ENCODE measurements at places on chromosomes 13 and 19. TPM values are rescaled to one million over a fixed set of nuclear protein-coding genes. Genes with fewer than 3 reads are reported as not detected.

The KIR2DL1 gene
- not detected for total RNA-seq

DNA sequence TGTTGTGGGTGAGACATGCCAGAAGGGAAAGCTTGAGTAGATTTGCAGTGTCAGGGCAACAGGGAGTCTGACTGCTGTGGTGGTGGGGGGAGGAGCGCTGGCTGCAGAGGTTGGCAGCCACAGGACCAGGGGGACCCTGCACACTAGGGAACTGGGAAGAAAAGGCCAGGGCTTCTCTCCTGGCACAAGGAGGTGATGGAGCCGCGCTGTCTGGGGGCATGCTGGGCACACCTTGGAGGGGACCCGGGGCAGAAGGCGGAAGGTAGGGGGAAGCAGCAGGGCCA is 13.9 kb upstream of the EPHX3 start:
- H3K36me3 ChIP-seq, result peaks cover 29% of the 10 kb centered on the region
- no peak overlapping the region for H3K4me3 ChIP-seq
- no peak overlapping the region for H3K27ac ChIP-seq
- DNase-seq, result no peak
- no peaks in the 10 kb centered on the region for H3K4me1 ChIP-seq

DNA sequence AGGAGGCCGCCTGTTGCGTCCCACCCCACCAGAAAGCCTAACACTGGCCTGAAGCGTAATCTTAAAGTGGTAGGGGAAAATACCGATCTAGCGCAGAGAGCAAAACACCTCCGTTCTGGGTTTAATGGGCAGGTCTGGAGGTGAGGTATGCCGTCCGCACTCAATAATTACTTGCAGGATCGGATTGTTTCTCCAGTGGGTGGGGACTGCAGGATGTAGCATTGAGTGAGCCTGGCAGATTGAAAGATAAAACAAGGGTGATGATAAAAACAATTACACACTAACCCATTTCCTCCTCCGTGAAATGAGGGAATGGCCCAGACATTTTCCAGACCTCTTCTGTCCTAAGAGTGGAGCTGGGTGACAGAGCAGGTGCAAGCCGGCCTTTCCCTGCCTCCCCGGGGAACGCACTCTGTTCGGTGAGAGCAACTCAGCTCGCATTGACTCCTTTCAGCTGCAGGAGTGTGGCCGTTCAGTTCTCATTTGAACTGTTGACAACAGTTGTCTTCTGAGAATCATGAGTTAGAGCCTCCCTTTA is 110.2 kb upstream of the DOCK9 start:
- peaks cover 1% of the 10 kb centered on the region for H3K27me3 ChIP-seq
- H3K36me3 ChIP-seq, result peaks cover 4% of the 10 kb centered on the region
- peak overlapping the region; percentile 99 for H3K27ac ChIP-seq
- peak; percentile 83 for DNase-seq
- H3K4me3 ChIP-seq, result peak overlapping the region; percentile 97

GRCh38 chr13:36454987-36455386 is 22.7 kb downstream of the CCNA1 start:
- peaks cover 18% of the 10 kb centered on the region for H3K27me3 ChIP-seq
- peaks cover 4% of the 10 kb centered on the region for H3K4me1 ChIP-seq
- H3K36me3 ChIP-seq, result no peaks in the 10 kb centered on the region

DNA sequence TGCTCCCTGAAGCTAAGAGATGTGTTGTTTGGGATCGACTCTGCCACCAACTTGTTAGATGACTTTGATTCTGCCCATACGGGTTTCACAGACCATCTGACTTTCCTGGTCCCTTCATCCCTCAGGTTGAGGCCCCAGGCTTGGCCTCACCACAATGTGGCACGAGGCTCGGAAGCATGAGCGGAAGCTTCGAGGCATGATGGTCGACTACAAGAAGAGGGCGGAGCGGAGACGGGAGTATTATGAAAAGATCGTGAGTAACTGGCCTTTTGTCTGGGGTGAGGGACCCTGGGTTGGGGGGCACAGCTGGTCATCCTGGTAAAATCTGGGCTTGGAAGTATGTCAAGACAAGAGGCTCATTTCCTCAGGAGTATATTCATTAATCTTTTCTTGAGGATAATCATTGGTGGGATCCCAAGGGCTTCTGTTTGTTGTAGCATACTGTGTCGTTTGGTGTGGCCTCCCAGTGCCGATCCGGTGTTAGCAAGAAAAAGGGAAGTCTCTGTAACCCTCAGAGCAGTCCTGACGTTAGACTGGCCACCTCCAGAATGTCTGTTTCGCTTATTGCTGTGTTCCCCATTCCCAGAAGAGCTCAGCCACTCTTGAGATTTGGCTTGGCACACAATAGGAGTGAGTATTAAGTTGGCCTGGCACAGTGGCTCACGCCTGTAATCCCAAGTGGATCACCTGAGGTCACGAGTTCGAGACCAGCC is 1.4 kb downstream of the CLASRP start:
- H3K27me3 ChIP-seq, result no peaks in the 10 kb centered on the region
- peak overlapping the region; percentile 95 for H3K27ac ChIP-seq
- peaks cover 27% of the 10 kb centered on the region for H3K4me1 ChIP-seq
- peaks cover 60% of the 10 kb centered on the region for H3K36me3 ChIP-seq

DNA sequence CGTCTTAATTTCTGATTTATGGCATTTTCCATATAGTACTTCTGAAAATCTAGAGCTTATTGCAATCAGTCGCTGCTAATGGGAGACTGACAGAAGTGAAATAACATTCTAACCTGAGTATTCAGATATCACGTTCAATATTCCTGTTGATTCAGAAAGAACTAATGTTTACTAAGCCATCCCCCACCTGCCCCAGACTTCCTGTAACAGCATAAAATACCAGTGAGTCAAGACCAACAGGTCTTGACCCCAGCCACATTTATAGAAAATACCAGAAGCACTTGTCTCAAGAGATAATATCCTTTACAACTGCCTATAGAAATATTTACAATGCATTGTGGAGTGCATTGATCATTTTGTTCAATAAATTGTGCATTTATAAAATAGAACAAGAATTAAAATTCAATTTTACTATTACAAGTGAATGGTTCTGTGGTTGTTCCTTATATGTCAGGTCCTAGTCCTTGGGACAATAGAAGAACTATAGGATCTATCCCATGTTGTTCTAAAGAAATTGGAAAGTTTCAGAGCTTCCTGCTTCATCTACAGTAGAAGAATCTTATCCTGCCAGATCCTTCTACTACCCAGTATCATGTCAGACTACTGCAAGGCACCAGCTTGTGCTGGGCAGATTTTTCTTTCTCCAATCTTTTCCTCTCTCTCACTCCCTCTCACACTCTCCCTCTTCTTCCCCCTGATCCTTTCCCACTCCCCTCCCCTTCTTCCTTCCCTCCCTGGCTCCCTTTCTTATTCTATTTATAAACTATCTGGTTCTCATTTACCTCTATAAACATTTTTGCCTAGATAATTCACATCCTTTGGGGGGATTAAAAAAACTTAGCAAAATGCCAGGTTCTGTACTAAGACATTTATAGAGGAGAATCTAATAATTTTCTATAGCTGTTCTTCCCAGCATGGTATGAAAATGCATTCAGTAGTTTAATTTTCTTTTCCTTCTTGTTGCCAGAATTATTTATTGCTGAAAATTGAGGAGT is 629.9 kb downstream of the DIAPH3 start:
- DNase-seq, result no peak
- H3K4me3 ChIP-seq, result no peak overlapping the region
- H3K36me3 ChIP-seq, result no peaks in the 10 kb centered on the region
- no peak overlapping the region for H3K27ac ChIP-seq
- peaks cover 4% of the 10 kb centered on the region for H3K4me1 ChIP-seq

DNA sequence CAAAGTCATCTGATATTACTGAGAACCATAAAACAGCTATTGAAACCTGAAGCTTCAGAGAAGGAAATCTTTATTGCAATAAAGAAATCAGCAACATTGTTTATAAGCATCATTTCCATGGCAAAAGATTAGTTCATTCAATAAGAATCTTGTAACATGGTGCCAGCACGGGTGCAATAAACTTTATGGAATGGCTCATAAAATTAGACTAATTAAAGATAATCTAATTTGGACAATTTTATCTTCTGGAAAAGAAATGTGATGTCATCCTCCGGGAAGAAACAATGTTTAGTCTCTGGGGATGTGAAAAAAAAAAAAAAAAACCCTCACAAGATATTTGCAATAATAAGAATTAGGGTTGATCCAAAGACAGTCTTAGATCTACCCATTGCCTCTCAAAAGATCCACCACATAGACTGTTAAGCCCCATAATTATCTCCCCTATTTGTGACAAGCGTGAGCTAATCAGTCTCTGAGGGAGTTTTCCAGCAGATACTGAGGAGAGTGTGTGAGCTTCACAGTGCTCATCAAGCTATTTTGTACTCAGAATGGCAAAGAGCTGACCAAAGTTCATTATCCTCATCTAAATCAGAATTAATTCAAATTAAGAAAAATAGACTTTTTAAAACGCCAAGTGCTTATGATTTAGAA is 297.0 kb upstream of the EDNRB start:
- no peak for DNase-seq
- no peaks in the 10 kb centered on the region for H3K36me3 ChIP-seq
- no peaks in the 10 kb centered on the region for H3K4me1 ChIP-seq
- no peak overlapping the region for H3K4me3 ChIP-seq

DNA sequence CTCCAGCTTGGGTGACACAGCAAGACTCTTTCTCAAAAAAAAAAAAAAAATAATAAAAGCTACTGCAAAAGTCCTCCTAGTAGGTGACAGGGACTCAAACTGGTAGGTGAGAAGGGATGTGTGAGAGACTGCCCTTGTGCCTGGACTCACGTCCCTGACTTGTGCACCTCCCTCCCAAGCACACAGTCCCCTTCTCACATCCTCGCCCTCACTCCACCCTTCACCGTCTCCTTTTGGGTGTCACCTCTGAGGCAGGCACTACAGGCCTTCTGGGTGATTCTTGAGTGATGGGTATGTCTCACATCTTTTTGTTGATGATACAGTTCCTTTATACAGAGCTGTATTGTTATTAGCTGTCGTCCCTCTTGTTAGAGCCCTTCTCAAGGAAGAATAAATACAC is 170.5 kb downstream of the TM9SF2 start:
- no peak overlapping the region for H3K27ac ChIP-seq
- peaks cover 14% of the 10 kb centered on the region for H3K27me3 ChIP-seq
- no peak overlapping the region for H3K4me3 ChIP-seq
- no peaks in the 10 kb centered on the region for H3K36me3 ChIP-seq
